Prostate gland (tissue), 2 donors: ENCODE measurements at places on chromosomes 5 and 9.

- no peak for DNase-seq
Measured at GRCh38 chr5:83085106-83085505, 7.8 kb downstream of the XRCC4 start.

GRCh38 chr5:54758038-54758437, 227.4 kb downstream of the ESM1 start:
- DNase-seq = no peak

DNA sequence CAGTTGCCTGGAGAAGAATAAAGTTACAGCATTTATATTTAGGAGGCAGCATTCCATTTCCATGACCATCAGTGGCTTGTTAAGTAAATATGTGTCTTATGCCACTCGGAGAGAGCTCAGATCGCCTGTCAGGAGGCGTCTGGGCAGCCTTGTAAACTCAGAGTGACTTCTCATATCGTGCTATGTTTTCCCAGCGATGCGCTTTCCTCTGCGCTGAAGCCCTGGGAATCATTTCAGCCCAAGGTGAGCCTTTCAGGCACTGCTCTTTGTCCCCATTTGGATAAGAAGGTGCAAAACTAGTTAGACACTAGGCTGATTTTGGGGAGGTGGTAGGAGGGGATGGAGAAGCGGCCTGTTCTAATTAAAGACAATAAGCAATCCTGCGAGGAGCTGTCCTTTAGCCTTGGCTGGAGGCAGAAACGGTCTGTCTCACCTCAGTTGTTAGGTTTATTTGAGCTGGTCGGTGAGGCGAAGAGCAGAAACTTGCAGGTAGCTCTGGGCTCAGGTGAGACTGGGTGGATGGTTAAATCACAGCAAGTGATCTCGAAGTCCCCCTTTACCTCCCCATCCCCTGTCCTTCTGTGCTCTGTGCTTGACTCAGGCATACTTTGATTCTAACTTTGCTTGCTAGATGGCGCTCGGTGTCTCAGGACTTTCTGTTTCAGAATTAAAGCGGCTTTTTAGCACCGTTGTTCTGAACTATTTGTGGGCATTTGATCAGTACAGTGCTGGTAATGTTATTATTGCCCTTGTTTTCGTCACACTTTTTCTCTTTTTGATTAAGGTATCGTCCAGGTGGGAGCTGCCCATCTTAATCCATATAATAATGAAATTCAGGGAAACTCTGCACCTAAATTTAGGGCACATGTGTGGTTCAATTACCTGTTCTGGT, 24.6 kb downstream of the NR2F1 start:
- DNase-seq = no peak

- no peak for DNase-seq
Measured at GRCh38 chr5:117999939-118000549, 988.3 kb downstream of the DTWD2 start.

DNA sequence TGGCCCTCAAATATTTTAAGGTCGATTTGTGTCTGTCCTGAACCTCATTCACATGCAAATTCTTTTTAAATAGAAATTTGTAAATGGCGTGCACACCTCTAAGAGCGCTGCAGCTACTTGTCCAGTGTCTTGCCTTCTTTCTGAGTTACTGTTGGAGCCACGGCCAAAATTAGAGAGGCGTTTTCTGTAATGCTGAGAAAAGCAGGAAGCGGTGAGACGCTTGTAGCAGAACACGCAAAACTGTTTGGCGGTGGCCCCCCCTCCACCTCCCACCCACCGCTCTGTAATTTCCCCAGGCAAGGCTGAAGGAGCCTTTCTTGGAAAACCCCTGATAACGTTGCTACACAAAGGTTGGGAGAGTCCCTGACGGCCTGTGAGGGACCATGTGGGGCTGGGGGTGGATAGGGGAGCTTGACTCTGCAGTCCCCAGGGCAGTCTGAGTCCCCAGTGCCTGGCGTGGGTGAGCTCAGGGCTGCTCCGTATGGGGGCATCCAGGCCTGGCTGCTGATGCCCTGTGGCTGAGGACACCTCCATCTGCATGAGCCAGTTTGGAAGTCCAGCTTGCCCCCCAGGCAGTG, 96.5 kb downstream of the GADD45G start:
- DNase-seq = no peak

DNA sequence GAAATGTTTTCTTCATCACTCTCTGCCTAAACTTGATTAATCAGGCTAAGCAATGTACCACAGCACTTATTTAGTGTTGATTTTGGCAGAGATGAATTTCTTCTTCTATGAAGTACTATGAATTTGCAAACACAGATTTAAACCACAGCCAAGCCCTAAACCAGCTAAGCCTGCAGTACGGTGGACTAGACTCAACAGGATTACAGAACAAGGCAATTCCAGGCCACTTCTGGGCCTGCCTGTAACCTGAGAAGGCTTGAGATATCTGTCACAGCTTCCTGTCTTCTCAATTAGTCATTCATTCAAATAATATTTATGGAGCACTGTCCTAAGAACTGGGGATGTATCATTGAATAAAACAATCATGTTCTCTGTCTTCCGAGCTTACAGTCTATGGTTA, 32.4 kb upstream of the CAST start:
- peak; percentile 82 for DNase-seq

DNA sequence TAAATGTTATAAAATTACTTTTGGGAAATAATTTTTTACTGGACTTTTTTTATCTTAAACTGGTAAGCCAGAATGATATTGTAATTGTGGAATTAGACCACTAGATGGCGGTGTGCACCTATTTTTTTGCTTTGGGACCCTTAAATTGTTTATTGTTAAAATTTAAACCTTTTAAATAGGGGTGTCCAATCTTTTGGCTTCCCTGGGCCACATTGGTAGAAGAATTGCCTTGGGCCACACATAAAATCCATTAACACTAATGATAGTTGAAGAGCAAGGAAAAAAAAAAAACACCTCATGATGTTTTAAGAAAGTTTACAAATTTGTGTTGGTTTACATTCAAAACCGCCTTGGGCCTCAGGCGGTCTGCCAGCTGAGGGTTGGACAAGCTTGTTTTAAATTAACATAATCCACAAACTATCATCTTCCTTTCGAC, 28.4 kb upstream of the GADD45G start:
- no peak for DNase-seq

DNA sequence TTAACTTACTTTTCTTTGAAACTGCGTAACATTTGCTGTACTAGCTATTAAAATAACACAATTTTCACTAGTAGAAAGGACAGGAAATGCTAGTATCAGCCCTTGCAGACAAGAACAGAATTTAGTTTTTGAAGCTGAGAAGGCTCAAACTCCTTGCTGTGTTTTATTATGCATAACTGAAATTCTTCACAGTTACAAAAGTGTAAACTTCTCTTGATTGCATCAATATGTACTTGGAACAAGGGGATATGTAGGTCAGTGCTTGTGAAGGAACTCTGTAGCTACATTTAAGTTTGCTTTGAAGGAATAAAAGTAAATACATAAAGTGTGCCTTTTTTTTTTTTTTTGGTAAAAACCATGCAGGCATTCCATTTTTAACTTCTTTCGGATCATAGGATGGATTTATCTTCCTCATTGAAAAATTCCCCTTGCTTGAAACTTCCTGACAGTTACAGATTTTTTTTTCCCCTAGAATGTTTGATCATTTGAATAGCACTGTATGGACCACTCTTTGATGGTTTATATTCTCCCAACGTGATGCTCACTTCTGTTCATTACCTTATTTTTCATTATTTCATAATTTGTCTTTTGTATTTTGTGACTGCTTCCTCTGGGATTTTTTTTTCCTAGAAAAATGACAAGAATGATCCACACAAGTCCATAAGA, 94.9 kb upstream of the DAB2 start:
- DNase-seq = no peak

DNA sequence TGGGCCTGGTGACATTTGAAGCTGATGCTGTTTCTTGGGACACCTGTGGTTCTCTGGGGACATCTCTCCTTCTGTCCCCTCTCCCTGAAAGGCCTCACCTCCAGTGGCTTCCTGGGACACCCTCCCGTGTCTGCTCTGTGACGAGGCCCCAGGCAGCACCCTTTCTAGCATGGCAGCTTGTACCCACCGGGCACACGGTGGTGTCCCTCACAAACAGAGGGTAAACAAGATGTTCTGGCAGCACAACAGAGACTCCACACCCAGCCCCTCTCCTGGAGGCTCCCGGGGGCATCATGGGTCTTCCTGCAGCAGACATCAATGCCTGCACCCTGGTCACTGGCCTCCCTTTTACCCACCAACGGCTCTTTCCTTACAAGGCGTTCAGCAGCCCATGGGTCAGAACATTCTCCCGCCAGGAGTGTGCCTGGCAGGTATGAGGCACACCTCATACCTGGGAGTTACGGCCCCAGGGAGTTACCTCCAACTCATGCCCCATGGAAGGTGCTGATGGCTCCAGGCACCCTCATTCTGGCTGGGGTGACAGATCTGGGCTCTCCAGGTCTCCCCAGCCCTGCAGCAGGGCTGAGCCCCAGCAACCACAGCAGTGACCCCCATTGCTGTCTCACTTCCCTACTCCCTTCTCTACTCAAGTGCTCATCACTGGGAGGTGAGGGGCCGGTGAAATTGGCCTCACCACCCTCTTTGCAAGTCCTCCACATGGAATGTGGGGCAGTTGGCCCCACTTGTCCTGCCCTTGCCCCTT, 51.1 kb downstream of the BARX1 start:
- DNase-seq = no peak

- DNase-seq = no peak
Measured at GRCh38 chr5:179769271-179769670, 24.5 kb upstream of the LTC4S start.

- peak; percentile 89 for DNase-seq
Measured at GRCh38 chr5:149731617-149732323, 1.7 kb downstream of the PPARGC1B start.

- DNase-seq = no peak
Measured at GRCh38 chr5:37836592-37837413, 3.0 kb downstream of the GDNF start.

DNA sequence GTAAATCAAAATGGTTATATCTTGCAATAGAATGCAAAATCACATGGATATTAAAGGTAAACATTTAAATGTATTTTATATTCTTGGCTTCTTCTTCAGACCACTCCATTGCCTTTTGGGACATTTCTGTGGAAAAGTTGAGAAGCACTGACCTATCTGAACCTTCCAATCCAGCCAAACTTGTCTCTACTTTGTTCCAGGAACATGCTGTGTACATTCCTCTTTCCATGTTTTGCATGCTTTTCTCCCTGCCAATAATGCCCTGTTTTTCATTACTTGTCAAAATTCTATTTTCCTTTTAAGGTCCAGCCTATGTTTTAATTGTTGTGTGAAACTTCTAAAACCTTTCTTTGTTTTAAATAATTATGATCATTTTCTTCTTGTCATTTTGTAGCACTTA, 28.3 kb downstream of the JAK2 start:
- DNase-seq = no peak
